ENCODE measurements at places on chromosomes 12 and 14.
A peak's percentile ranks its signal among the peaks of the same experiment; 100 is the strongest.

DNA sequence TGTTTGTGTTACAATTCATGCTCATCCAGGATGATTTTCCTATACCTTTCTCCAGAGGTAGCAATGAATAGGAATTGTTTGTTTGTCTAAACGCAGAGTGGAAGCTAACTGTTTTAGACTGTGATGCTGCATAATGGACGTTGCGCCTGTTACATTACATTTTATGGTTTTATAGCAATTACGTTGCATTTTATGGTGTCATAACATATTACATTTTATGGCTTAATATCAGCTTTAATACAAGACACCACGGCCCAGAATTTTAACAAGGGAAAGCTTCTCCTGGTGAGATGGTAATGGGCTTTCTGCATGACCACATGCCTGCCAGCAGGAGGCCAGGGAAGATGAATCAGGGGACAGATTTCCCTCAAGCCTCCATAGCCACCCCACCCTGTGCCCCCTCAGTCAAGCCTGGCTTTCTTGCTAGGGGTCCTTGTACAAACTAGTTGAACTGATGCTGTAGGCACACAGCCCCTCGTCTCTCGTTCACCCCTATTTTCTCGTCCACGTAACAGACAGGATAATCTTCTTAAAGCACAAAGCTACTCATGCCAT is 56.5 kb downstream of the HSPB8 start:
- no peak overlapping the region for H3K4me3 ChIP-seq
- no peak for DNase-seq
- no peaks in the 10 kb centered on the region for H3K4me1 ChIP-seq
- no peaks in the 10 kb centered on the region for H3K36me3 ChIP-seq
- H3K27ac ChIP-seq: no peak overlapping the region
- H3K27me3 ChIP-seq: peaks cover 32% of the 10 kb centered on the region

DNA sequence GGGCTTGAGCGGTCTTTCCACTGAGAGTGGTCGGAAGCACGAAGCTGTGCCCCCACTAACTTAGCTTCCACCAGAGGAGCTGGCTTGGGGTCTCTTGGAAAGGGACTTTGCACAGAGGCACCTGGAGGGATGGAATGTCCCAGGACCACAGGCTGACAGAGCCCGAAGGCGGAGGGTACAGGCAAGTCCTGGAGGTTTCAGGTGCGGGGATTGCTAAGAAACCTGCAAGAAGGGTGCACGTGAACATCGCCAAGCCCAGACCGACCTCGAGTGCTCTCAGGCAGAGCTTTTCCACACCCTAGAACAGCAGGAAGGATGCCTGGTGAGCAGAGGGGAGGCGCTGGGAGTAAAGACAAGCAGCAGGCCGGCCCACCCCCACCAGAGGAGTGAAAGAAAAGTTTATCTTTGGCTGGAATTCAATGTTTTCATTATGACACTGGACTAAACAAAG is 61.6 kb downstream of the SERPINA3 start:
- DNase-seq: no peak
- H3K4me1 ChIP-seq: no peaks in the 10 kb centered on the region
- no peaks in the 10 kb centered on the region for H3K36me3 ChIP-seq
- no peak overlapping the region for H3K4me3 ChIP-seq
- peaks cover 28% of the 10 kb centered on the region for H3K27me3 ChIP-seq

- no peak overlapping the region for H3K4me3 ChIP-seq
- H3K36me3 ChIP-seq: peaks cover under 1% of the 10 kb centered on the region
- no peaks in the 10 kb centered on the region for H3K27me3 ChIP-seq
- H3K27ac ChIP-seq: peak overlapping the region; percentile 98
- peaks cover 58% of the 10 kb centered on the region for H3K4me1 ChIP-seq
These were observed 39.4 kb upstream of the ATXN2 start for GRCh38 chr12:111638556-111638955.

- H3K27ac ChIP-seq: no peak overlapping the region
- no peaks in the 10 kb centered on the region for H3K27me3 ChIP-seq
- H3K4me3 ChIP-seq: no peak overlapping the region
- peaks cover 21% of the 10 kb centered on the region for H3K36me3 ChIP-seq
- H3K4me1 ChIP-seq: no peaks in the 10 kb centered on the region
These were observed 7.6 kb downstream of the DMAC2L start for GRCh38 chr14:50319721-50320120.

DNA sequence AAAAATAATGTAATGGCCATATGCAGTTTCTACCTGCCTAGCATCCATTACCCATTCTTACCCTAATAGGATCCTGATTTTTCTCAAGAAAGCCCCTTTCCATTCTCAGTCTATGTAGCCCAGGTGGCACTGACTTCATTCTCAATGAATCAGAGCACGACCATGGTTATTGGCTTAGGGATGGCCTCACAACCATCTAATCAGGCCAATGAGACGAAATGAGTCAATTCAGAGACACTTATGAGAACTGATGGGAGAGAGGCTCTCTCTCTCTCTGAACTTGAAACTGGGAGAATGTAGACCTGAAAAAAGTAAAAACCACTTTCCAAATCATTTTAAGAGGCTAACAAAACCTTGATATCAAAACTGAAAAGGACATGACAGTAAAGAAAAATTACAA is 45.3 kb upstream of the OXA1L start:
- no peak overlapping the region for H3K27ac ChIP-seq
- no peak for DNase-seq
- no peaks in the 10 kb centered on the region for H3K4me1 ChIP-seq

DNA sequence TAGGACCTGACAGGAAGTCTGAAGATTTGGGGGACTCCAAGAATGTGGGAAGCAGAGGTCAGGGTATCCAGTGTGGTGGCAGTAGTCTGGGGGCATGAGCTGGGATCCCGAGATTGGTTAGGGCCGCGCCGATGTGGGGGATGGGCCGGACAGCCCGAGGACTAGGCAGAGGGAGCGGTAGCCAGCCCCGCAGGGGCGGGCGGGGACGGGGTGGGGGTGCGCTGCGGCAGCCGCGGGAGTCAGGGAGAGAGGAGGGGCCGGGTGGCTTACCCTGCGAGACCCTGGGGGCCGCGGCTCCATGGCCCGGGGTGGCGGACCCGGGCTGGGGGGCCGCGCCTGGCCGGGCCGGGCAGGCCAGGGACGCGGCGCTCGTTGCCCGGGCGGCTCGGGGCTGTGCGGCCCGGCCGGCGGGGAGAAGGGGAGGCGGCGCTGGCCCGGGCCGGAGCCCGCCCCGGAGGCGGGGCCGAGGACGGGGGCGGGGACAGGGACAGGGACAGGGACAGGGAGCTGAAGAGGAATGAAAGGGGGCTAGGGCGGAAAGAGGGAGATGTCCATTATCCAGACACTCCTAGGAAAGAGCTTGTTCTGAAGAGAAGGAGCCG is 5.6 kb downstream of the ZNF385A start:
- peak overlapping the region; percentile 34 for H3K27ac ChIP-seq
- peak overlapping the region; percentile 72 for H3K4me3 ChIP-seq
- no peaks in the 10 kb centered on the region for H3K27me3 ChIP-seq
- H3K4me1 ChIP-seq: peaks cover 26% of the 10 kb centered on the region

DNA sequence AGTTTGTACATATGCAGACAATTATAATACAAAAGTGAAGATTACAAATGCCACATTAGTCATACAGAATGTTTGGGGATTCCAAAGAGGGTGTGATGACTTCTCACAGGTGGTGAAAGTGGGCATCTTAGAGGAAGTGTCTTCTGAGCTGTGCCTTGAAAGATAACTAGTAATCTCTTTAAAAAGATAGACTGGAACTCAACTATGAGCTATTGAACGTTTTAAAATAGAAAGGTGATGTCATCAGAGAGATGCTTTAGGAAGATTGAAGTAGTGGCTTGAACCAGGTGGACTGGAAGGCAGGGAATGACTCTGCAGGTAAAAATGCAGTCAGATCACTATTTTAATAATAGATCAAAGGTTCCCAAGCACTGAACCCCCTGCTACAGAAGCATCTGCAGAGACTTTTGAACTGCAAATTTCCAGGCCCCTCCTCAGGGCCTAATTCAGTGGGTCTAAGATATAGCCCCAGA is 50.3 kb downstream of the SYT1 start:
- no peak overlapping the region for H3K4me3 ChIP-seq
- peak overlapping the region; percentile 15 for H3K27ac ChIP-seq
- H3K36me3 ChIP-seq: no peaks in the 10 kb centered on the region
- H3K27me3 ChIP-seq: no peaks in the 10 kb centered on the region

Data from mesothelial cell of epicardium (in vitro differentiated cells).